Activated CD4-positive, alpha-beta T cell treated with anti-CD3 and anti-CD28 coated beads, Interleukin-2, amount 50 U/mL, for 1 hour (primary cell): ENCODE measurements at places on chromosomes 1 and 21.

DNA sequence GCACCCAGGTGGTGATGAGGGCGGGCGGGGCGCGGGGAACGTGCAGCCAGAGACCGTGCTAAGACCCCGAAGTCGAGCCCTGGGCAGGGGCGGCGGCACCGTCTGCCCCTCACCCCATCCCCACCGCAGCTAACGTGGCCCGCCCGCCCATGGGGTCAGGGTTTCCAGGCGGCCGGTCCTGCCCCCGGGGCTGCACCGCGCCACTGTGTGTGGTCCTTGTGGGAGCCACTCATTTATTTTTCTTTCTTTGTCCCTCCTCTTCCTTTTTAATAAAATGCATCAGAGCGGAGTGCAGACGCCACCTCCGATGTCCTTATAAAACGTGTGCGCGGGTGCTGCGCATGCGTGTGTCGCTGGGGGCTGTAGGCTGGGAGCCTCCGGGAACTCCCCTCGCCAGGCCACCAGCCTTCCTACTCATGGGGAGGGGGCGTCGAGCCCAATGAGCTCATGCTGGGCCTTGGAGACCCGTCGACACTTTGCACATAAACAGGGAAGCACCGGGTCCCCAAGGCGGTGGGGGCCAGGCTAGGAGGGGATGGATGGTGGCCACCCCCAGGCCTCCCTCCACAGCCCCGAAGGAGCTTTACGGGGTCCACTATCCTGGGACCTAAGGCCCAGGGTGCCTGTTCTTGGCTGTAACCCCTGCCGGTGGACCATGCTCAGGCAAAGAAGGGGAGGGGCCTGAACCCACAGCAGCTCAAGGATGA, 59.9 kb downstream of the WNT9A start:
- no peak for DNase-seq

- DNase-seq = no peak
Measured at GRCh38 chr1:177181280-177181630, 10.5 kb downstream of the BRINP2 start.

GRCh38 chr1:58818075-58818474, 34.2 kb upstream of the JUN start:
- no peak for DNase-seq

- DNase-seq = no peak
Measured at GRCh38 chr21:21019681-21020080, 21.5 kb downstream of the NCAM2 start.

DNA sequence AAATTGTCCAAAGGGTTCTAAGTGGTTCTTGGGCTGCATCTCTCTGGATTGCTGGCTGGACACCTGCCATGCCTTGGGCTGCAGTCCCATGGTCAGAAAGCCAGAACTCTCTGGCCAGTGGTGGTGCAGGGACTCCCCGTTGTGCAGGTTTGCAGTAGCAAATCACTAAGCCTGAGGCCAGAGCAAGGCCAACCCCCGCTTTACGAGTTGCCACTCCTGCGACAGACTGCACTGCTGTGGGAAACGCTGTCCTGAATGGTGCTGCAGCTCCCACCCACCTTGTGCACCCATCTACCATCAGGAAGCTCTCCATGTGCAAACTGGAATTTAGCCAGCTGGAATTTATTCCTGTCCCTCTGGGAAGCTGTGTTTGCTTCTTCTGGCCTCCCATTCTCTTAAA, 45.7 kb downstream of the LHX4 start:
- DNase-seq = no peak

DNA sequence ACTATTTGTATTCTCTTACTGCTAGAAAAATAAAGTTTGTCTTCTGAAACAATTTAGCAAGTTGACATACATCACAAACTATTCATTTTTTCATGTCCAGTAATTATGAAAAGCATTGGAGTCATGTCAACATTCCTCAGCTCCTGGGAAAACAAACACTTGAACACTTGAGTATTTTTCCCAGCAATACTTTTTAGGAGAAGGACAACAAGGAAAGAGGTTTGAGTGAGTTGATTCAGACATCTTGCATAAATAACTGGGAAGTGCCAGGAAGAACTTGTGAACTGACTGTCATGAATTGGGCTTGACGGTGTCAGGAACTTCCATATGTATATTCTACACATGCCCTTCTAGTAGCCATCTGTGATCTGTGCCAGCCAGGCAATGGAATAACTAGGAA, 195.6 kb downstream of the HMCN1 start:
- no peak for DNase-seq

- no peak for DNase-seq
Measured at GRCh38 chr1:194309269-194309668, 1122.9 kb upstream of the B3GALT2 start.
